Renal pelvis (tissue), 12 donors: ENCODE measurements at places on chromosomes 6 and 20.
A peak's percentile ranks its signal among the peaks of the same experiment; 100 is the strongest.

DNA sequence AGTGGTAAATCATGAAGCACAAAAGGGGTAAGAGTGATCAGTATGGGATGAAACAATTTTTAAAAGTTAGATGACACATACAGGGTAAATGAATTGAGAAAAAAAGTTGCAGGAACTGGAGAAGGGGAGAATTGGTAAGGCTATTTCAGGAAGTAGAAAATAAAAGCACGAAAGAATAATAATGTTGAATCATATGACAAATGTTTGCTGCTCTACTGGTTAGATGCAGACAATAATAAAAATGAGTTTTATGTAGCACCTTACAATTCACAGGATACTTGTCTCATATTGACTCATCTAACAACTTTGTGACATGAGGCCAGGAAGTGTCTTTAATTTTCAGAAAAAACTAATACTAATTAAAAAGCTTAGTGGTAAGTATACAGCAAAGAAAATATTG, 566.5 kb upstream of the MARCKS start:
- no peak for DNase-seq

DNA sequence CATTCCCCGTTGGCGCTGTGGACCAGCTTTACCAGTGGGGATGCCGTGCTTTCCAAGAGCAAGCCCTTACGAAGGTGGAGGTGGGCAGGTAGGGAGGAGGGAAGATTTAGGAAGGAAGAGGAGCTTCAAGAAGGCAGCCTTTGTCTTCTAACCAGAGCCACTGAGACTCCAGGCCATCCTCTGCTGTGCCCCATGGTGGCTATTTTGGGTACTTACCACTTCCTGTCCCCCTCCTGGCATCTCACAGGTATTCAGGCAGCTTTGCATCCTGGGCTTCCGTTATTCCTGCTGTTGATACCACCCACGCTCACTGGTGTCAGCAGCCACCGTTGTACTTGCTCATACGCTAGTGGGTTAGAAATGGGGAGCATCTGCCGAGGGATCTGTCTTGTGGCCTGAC, 22.9 kb downstream of the ERMARD start:
- no peak for DNase-seq

DNA sequence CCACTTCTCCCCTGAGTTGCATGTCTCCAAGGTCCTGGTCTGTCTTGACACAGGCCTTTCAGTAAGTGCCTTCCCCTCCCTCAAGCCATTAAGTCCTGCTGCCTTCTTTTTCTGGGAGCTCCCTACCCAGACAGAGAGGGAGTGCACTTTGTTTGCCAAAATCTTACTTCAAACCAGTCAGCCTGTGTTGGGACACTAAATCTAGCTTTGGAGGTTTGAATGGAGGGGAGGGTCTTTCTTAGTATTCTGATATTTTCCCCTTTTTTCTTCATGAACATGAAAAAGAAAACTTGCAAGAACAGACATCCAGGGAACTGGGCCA, 170.7 kb upstream of the PMEPA1 start:
- DNase-seq: no peak

- DNase-seq: no peak
These were observed 622.8 kb downstream of the QKI start for GRCh38 chr6:164037171-164037870.

GRCh38 chr6:158500016-158500735, 59.7 kb upstream of the TMEM181 start:
- DNase-seq: no peak

DNA sequence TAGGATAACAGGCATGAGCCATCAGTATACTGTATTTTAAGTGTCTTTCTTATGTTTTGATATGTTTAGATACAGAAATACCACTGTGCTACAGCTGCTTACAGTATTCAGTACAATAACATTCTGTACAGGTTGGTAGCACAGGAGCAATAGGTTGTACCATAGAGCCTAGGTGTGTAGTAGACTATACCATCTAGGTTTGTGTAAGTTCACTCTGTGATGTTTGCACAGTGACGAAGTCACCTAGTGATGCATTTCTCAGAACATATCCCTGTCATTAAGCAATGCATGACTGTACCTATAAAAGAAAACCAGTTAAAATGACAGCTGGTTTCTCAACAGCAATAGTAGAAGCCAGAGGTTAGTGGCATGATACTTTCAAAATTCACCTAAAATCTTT, 3.0 kb upstream of the ZBTB24 start:
- no peak for DNase-seq

- no peak for DNase-seq
These were observed 12.2 kb downstream of the NCOA7 start for GRCh38 chr6:125802943-125803377.

DNA sequence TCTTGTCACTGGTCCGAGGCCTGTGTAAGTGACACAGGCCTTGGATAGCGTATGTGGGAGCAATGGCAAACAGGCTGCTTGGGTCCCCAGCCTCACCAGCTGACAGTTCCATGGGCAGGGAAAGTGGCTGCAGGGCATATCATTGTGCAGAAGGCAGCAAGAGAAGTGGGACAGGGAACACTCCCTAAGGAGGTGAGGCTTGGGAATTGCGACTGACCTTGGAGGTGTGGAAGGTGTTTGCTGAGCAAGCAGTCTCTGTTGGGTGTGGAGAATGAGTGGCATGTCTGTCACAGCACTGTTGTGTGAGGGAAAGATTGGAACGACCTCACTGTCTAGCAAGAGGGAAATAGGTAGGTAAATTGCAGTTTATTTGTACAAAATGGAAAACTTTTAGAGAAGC, 16.8 kb downstream of the POFUT1 start:
- no peak for DNase-seq

DNA sequence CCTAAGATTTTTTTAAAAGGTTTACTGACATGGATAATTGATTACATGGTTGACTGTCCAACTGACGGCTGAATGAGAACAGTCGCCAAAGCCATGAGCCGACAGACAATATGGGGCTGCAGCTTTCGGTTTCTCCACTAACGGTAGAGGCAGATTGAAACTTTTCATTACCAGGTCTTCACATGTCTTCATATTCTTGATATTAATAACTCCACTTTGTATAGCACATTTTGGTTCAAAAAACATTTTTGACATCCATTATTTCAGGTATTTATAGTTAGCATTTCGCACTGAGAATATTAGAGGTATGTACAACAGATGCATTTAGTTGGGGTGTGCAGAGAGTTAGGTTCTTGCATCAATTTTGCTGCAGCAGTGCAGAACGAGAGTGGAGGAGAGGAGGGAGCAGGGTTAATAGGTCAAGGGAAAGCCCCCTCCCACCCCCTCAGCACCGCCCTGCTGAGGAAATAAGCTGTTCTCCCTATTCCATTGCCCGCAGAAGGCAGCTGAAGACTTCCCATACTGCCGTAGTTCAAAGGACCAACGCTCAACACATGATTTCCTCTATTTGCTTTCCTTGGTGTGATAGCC, 73.6 kb upstream of the ADTRP start:
- no peak for DNase-seq

DNA sequence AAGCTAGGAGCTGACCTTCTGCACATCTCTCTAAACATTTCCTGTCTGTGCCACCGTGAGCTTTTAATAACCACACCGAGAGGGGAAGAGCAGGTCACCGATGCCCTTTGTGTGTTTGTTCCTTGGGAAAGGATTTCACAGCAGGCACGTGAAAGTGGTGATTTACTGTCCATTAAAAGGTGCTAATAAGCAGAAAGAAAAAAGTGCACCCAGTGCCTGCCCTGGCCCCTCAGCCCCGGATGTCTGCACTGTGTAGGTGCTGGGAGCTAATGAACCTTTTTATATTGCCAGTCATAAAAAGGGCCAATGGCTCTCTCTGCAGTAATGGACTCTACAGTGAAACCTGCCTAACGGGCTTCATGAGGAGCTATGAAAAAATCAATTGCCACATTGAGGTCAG, 312.6 kb downstream of the C6orf118 start:
- DNase-seq: peak; percentile 15

- DNase-seq: no peak
These were observed 747 bp upstream of the TXNDC5 start for GRCh38 chr6:7911345-7911725.

DNA sequence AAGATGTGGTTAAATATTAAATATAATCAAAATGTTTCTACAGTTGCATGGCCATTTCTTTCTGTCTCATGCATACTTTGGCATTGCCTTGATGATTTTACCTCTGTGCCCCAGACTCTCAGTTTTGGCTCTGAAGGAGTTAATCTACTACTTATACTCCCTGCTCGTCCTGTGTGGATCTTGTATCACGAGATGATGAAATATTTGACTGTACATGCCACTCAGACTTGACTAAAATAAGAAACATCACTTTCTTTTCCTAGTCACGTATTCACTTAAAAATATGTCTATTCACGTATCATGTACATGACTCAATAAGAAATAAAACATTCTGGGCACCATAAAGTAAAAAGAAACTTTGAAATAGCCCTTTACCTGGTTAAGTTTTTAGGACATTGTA, 397.7 kb downstream of the RFPL4B start:
- DNase-seq: no peak

GRCh38 chr6:15352845-15353244, 107.0 kb downstream of the JARID2 start:
- DNase-seq: no peak

DNA sequence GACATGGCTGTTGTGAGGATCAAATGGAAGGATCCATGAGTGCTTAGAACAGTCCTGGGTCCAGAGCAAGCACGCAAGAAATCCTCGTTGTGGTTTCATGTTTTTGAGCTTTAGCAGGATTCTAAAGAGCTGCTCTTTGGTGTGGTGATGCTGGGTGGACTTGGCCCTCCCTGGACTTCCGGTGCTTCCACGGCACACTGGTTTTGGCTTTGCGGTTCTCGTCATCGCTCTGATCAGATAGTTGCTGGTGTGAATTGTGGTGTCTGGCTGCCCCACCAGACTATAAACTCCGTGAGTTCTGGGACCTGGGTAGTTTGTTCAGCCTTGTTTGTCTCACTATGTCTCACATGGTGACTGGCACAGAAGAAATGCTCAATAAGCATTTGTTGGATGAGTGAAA, 3.3 kb downstream of the HNF4A start:
- no peak for DNase-seq

DNA sequence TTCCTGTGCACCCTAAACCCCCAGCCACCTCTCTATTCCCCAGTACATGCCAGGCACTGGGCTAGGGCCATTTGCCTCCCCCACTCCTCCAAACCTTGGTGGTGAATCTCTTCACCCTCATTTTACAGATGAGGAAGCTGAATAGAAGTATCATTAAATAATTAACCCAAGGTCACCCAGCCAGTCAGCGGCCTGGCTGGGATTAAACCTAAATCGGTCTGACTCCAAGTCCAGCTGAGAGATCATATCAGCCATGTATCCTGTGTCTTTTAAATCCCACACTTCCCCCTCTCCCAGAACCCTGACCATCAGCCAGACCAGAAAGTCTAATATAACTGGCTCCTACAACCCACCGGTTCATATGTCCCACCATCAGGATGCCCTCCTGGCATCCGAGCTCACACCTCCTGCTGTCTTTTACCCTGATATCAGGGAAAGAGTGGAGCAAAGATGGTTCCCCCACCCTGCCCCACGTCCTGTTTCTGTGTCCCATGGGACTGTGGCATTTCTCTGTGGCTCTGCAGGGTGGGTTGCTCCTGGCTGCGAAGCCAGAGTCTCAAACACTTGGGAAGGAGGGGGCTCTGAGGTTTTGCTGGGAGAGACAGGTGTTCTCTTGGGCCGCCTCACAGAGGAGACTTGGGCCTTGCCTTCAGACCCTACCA, 145.3 kb downstream of the VEGFA start:
- no peak for DNase-seq

DNA sequence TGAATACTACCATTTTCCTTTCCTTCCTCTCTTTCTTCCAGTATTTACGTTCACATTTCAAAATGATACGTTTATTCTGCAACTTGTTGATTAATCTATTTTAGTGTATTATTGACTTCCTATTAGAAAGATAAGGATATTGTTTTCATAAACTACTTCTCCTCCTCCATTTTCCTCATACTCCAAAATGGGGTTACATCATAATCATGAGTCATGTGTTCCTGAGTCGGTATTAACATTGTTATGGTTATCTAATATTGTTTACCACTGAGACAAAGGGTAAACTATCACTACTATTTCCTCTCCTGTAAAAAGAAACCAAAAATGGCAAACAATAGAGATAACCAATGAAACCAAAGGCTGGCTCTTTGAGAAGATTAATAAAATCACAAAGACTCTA, 126.5 kb upstream of the CDYL start:
- DNase-seq: no peak

DNA sequence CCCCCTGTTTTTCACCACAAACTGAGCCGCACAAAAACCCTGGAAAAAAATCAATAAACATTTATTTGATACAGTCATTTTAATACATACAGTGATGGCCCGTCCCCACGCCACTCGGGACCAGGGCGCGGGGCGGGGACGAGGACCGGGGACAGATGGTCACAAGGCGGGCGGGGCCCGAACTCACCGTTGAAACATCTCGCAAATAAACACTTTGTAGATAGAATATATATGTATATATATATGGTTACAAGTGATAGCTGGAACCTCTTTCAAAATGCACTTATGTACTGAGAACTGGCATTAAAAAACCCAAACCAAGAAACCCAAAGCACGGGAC, 418 bp upstream of the UCKL1 start:
- DNase-seq: no peak

DNA sequence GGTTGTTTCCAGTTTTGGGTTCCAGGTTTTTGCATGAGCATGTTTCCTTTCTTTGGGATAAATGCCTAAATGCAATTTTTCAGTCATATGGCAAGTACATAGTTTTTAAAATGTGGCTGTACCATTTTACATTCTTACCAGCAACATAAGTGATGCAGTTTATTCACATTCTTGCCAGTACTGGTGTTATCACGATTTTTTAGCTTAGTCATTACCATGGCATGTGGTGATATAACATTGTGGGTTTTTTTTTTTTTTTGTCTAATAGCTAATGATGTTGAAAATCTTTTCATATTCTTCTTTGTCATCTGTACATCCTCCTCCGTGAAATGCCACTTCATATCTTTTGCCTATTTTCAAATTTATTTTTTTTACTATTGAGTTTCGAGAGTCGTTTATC, 2.9 kb upstream of the TDRD6 start:
- no peak for DNase-seq

GRCh38 chr6:80460257-80460865, 353.9 kb downstream of the BCKDHB start:
- DNase-seq: no peak

GRCh38 chr6:166488076-166488685, 98.3 kb downstream of the RAMACL start:
- peak; percentile 54 for DNase-seq

DNA sequence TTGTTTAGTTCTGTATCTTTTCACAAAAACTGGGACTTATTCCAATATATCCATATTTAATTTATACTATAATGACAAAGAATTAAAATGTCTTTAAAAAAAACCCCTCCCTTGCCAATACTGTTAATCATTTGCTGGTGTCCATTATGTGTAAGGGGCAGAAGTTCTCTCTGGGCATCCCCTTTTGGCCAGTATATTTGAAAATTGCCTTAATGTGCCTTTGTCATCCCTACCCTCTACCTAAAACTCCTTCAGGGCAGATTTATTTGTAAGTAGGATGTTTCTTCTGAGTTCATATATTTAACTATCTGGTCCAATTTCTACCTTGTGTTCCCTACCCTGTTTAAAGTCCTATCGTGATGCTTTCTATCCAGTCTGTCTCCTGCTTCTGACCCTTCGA, 62.9 kb downstream of the ARHGAP18 start:
- no peak for DNase-seq
